Left ventricle myocardium superior (tissue), 1 donor: ENCODE measurements at places on chromosomes 2 and 18. TPM values are rescaled to one million over a fixed set of nuclear protein-coding genes. Genes with fewer than 3 reads are reported as not detected.

The C1GALT1C1L gene
- total RNA-seq: 0.64 TPM

DNA sequence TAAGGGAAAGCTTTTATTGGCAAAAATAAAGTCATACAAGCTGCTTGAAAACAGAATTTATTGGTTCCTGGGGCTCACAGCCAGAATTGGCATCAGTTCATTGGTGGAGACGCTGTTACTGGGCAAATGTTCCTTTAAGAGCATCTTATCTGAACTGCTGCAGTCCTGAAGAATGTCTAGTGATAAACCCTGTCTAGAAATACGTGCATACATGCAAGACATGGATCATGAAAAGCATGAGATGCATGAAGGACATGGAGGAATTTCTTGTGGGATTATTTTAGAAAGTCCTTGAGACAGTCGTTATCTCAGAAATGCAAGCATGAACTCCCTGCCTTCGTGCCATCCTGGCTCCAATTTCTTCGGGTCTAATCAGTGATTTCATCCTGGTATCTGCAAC is 32.5 kb upstream of the FHOD3 start:
- DNase-seq: no peak

DNA sequence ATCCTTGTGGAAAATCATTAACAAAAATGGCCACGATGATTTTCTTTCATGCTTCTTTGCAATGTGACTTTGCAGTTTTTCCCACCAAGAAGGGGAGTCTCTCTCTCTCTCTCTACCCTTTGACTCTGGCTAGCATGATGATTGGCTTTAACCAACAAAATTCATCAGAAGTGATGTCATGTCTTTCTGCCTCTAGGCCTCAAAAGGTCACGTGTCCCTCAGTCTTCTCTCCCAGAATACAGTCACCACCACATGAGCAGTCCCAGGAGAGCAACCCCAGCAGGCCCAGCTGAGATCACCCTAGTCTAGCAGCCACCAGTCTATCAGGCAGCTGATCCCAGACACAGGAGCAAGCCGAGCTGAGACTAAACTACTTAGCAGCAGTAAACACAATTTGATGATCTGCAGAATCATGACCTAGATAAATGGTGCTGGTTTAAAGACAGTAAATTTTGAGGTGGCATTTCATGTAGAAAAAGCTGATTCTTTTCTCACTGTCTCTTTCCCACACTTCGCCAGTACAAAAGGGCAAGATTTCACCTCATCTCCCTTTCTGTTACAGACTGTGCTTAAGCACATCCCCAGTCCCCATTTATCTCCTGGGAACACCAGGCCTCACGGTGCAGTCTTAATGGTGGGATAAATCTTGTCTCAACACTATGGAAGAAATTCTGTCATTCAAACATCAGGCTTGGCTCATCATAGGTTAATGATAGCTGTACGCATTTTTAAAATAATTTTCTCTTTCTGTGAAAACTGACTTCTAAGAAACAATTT is 132.7 kb downstream of the SCG2 start:
- DNase-seq: peak; percentile 65

DNA sequence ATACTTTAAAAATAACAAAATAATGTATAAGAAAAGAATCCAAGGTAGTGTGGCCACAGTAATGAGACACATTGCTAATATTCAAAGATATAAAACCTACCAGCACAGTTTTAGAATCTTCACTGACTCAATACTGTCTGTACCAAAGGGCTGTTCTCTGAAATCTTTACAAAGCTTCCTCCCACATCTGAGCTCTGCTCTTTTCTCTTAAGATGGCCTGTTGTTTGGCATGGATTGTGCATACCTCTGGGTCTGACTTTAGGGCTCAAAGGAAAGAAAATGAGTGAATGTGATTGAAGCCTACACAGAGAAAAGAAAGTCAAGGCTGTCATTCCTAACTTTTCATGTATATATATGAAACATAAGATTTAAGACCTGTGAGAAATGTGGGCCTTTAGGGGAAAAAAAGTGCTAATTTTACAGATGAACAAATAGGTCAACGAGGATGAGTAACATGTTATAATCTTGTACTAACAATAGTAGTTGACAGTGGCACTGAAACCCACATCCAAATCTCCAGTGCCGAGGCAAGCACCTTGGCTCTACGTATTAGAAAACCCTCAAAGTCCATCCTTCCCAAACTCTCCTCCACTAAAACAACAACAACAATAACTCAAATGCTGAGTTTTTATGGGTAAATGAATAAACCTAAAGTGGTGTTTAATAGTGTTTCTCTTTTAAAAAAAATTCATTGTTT is 114.2 kb downstream of the ZNF521 start:
- DNase-seq: no peak

DNA sequence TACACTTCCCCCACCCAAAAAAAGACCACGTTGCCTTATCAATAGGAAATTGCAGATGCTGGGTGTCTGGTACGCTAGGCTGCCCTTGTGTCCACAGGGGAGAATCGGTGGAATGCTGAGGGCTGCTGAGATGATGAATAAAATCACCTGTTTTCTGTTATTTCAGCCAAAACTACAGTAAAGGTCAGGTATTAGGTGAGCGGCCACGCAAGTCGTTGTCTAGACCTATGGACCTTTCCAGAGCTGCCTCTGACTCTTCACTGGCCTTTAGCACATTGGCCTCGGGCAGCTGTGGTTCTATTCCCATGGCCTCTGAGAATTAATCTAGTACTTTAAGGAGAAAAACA is 89.6 kb downstream of the MTCL1 start:
- no peak for DNase-seq
